ENCODE measurements at places on chromosomes 6 and 20.

DNA sequence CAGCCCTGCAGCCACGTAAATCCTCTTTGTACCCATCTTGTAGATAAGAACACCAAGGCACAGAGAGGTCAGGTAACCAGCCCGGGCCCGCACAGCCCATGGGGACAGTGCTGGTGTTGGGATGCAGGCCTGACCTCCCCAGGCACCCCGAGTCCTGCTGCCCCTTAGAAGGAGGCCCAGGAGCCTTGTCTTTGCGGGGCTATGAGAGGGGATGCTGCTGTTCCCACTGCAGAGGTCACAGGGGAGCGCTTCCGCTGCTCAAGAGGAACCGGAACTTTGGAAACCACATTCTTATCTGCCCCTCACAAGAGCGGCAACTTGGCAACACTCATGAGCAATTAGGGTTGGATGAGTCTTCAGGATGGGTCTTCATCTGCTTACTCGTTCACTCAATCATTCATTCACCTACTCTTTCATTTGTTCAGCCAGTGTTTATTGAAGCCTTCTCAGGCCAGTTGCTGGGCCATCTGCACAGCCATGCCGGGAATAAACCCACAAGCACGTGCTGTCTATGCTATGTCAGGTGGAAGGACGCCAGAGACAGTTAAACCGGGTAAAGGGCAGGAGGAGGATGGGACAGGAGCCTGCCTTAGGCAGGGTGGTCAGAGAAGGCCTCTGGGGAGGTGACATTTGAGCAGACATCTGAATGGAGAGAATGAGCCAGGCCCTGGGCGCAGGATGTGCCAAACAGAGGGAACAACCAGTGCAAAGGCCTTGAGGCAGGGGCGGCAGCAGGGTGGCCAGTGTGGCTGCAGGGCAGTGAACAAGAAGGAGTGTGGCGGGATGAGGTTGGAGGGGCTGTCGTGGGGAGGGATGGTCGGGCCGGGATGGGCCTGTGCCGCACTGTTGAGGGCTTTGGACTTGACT lies 60.8 kb downstream of the RBM38 start:
- DNase-seq: no peak

- DNase-seq: no peak
Measured at GRCh38 chr20:32442630-32443373, 84.7 kb downstream of the ASXL1 start.

DNA sequence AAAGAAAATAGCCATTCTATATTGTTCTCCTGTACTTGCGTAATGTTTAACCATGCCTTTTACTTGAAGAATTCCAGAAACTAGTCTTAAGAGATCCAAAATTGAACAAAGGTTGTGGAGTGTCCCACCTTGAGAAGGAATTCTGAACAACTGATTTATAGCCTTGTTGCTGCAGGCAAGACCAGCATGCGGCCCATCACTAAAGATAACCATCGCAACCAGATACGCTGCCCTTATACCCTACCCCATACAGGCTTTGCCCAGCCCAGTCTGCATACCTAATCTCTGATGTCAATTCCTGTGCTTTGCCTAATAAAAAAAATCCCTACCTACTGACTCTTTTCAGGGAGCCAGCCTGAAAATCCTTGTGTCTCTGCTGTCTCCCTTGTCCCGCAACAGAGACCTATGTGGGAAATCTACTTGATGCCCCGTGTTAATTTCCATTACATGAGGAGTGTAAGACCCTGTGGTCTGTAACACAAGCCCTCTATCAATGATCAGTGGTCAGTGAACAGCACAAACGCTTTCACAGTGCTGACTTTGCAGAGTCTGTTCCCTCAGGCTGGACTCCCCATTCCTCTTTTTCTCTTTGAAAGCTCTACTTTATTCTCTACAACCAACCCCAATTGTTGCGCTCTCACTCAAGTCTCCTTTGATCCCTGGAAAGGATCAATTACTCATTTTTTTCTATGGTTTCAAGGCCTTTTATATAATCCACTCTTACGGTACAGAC lies 125.7 kb upstream of the BTBD3 start:
- no peak for DNase-seq

- no peak for DNase-seq
Measured at GRCh38 chr6:493840-494239, 102.3 kb downstream of the IRF4 start.

DNA sequence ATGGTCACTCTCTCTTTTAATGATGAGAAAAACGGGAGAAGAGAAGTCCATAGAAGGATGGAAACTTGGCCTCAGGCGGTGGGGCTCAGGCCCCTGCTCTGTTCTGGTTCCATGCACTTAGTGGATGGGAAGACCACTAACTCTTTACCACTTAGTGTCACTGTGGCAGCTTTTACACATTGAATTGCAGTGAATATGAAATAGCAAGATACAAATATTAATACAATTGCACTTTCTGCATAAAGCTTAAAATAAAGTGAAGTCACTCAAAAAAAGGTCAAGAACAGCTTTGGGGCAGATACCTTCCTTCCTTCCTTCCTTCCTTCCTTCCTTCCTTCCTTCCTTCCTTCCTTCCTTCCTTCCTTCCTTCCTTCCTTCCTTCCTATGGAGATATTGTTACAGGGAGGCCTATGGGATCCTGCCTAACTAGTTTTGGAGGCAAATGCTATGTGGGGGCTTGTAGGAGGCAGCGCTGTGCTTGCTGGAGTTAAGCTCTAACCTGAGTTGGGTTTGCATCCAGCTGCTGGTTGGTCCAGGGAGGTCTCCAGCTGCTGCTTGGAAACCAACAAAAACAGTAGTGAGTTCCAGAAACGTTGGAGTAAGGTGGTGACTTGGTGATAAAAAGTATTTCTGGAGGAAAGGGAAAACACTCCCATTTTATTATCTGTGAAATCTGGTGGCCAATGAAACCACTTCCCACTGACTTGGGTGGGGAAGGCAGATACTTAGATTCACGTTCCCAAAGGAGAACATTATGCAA lies 62.3 kb upstream of the NKX2-2 start:
- DNase-seq: no peak

GRCh38 chr20:5402903-5403531 lies 86.3 kb upstream of the PROKR2 start:
- no peak for DNase-seq

All from non-pigmented ciliary epithelial cell (primary cell).